Activated CD4-positive, alpha-beta memory T cell treated with anti-CD3 and anti-CD28 coated beads, Interleukin-2, amount 10 ng/mL, durations not matched to agents 7 days and 5 days (primary cell): ENCODE measurements at places on chromosomes 11 and 22. TPM values are rescaled to one million over a fixed set of nuclear protein-coding genes. Genes with fewer than 3 reads are reported as not detected.
A peak's percentile ranks its signal among the peaks of the same experiment; 100 is the strongest.

MYBPC3 gene
- total RNA-seq = not detected

SLC35E4 gene
- total RNA-seq = 5.3 TPM

SCUBE1 gene
- total RNA-seq = 0.20 TPM

UPB1 gene
- total RNA-seq = 0.33 TPM

GNG3 gene
- total RNA-seq = not detected

SHISAL1 gene
- not detected for total RNA-seq

CALCA gene
- total RNA-seq = not detected

TMPRSS13 gene
- 1.9 TPM for total RNA-seq

APOA4 gene
- total RNA-seq = not detected

SLC5A12 gene
- not detected for total RNA-seq

CYB5R2 gene
- total RNA-seq = 1.8 TPM

DNA sequence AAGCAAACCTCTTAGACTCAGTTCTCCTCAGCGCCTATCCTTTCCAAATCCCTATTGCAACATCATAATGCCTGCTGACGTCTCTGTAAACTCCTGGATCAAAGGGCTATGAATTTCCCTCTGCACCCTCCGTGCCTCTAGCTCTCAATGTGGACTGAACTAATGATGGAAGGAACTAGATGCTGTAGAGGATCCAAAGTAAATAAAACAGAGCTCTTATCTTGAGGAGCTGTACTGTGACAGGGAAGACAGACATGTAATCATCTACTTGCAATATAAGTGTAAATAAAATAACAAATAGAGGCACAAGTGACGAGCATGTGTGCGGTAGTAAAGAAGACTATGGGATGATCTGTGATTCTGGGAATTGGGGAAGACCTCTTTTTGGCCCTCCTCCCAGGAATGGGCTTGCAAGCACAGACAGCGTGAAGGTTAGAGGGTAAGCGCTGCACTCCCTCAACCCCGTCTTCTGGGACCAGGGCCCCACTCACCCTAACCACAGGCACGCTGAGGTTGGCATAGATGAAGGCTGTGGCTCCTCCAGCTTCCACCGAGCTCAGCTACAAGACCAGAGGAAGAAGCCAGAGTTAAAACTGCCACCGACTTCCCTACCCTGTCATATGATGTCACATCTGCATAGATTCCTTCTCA is 42.2 kb downstream of the P4HA3 start:
- no peak for DNase-seq

GRCh38 chr11:36388071-36388470 is 92.0 kb downstream of the PRR5L start:
- DNase-seq = no peak

DNA sequence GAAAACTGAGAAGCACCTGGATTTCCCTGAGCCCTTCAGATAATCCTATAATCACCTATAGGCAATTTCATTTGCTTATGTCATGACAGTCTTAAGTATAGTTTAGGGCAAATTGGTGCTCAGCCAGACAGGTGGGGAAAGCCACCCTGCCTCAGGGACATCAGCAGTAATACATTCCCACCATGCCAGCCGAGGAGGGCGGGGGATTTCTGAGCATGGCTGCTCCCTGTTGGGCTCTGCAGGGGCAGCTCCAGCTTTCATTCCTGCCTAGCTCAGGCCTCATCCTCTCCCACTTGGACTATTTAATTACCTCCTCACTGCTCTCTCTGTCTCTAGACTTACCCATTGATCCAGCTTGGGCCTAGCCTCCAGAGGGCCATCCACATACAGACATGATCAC is 9.0 kb upstream of the DRD2 start:
- DNase-seq = no peak

- DNase-seq = no peak
Observed at GRCh38 chr11:67054346-67054835, 2.3 kb upstream of the RHOD start.

GRCh38 chr11:45146072-45147016 is at the start of gene PRDM11:
PRDM11 (plus strand) TSS chr11:45146639; CDS start chr11:45181767, 35,128 bp downstream.
- DNase-seq = peak; percentile 15

DNA sequence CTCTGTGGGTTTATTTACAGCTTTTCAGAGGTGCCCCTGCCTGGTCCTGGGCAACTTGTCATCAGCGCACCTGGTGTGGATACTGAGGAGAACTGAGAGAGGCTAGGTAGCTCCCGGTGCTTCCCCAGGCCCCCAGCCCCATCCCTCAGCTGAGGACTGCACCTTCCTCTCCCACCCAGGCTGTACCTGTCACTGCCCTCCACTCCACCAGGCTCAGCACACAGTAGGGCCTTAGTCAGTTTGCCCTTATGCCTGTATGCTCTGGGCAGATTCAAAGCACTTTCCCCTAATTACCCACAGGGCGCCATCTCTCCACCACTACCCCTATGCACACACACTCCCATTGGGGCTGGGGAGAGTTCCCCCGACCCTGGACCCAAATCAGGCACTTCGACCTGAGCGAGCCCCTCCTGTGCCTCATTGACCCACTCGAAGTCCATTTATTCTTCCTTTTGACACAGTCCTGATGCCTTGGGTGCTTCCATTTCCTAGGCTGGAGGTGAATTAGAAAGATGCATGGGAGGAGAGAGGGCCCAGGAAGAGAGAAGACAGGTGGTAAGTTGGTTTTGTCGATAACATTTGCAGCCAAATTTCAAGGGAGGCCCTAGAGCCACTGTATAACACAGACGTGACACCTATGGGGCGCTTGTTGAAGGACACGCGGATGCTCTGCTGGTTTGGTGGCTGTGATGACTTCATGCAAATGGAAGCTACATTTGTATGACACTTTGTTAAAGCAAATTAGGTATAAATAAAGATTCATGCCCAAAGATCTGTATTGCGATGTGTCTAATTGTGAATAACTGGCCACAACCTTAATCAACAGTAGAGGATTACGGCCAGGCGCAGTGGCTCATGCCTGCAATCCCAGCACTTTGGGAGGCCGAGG is 13.8 kb upstream of the PICK1 start:
- no peak for DNase-seq

GRCh38 chr11:79182794-79183193 is 258.0 kb downstream of the TENM4 start:
- DNase-seq = no peak

GRCh38 chr11:11076276-11076675 is 218.4 kb upstream of the ZBED5 start:
- no peak for DNase-seq

DNA sequence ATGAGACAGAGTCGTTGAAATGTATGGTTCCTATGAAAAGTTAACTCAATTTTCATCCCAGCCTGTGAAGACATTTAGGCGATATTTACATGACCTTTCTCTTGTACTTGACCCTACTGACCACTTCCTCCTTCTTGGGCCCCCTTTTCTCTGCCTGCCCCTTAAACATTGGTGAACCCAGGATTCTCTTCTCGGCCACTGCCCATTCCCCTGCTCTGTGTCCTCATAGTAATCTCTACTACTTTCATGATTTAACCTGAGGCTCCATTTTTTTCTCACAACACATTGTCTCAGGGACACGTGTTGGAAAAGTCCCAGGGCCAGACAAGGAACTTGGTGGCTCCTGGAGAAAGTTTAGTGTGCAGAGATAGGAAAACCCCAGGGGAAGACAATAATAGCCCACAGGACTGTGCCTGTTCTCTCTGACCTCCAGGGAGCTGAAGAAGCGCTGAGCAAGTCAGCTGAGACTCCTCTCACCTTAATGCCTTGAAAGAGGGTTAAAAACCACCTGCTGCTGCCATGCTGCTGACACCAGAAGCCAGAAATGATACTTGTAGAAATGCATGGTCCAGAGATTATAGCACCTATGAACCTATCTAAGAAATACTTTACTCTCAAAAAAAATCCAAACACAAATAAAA is 42.5 kb upstream of the SPATA19 start:
- no peak for DNase-seq

- DNase-seq = no peak
Observed at GRCh38 chr11:129691142-129691541, 124.5 kb upstream of the TMEM45B start.

DNA sequence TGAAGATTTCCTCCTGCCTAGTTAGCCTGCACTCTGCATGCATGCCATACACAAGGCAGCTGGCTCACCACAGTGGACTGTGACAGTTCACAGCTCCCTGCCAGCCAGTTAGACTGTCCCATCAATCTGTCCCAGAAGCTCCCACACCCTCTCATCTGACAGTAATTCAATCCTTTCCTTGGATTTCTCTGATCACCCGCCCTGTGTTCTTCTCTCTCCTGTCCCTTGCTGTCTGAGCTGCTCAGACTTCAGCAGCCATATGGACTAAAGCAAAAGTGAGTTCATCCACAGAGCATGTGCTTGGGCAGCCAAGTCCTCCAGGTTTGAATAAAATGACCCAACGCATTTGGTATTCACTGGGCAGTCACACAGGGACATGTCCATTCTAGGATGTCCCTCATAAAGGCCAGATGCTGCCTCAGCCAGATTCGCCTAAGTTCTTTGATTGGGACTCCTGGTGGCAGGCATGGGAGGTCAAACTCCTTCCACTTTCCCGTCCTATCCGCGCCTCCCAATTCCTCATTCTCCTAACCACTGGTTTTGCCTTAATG is 54.5 kb upstream of the ZBTB44 start:
- DNase-seq = no peak

DNA sequence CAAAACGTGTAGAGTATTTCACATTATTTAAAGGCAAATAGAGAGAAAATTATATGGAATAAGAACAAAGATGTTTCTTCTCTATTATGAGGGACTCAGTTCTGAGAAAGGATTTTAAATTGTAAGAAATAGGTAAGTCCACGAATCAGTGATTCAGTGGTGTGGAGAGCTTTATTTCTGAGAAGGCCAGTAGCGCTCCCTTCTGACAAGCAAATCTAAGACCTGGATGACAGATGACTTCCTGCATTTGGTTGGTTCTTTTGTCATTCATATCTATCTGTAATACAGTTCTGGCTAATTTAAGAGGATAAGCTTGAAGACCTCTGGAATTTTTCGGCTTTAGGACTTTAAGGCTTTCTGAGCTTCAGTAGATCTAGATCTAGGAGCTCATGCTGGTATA is 7.0 kb downstream of the CD3E start:
- DNase-seq = no peak

DNA sequence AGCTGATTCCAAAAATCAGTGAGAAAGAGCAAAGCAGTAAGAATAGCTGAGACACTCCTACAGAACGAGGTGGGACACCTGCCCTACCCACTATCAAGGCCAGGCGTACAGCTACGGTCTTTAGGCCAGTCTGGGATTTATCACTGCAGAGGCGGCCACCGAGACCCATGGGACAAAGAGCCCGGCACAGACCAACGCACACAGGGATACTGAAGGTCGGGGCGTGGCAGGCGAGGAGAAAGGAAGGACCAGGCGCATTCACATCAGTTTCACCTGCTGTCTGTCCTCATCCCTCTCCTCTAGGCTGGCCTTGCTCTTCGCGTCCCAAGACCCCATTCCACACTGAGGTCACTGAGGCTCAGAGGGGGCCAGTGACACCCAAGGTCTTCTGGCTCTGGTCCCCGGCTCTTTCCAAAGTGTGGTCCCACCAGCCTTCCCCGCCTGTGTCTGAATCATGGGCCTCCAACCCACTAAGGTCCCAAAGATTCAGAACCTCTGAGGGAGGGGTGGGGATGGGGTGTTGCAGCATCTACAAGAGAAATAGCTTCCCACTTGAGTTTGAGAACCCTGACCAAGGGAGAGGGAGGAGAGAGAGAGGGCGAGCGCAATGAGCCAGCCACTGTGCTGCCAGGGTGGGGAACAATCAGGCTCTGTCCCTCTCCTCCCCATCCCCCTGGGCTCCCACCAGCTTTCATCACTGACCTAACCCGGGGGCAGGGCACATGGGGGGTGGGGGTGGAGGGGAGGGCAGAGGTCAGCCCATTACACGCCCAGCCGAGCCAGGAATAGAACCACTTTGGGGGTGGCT is 7.2 kb upstream of the PICK1 start:
- no peak for DNase-seq

- DNase-seq = no peak
Observed at GRCh38 chr11:118910309-118911112, 15.2 kb downstream of the BCL9L start.

DNA sequence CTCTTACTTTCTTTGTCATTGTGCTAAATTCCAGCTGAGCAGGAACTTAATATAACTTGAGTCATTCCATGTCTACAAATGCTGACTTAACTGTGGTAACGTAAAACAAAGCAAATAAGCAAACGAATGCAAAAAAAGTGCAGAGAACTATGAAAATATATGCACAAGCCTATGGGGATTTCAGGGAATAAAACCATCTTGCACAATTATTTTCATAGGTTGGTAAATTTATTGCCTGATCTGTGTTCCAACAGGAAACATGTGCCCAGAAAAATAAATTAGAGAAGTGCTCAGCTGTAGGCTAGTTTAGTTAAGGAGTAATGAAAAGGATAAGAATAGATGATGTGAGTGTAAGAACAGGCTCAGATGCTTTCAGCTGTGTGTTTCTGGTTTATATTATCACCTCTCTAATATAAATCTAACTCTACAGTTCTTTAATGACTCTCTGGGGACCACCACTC is 1169.3 kb downstream of the LRRC4C start:
- no peak for DNase-seq

- no peak for DNase-seq
Observed at GRCh38 chr11:9525116-9525515, 48.4 kb upstream of the WEE1 start.

GRCh38 chr11:76510060-76511047 is 65.5 kb downstream of the EMSY start:
- no peak for DNase-seq

- DNase-seq = no peak
Observed at GRCh38 chr11:32991898-32992297, 23.8 kb upstream of the DEPDC7 start.

DNA sequence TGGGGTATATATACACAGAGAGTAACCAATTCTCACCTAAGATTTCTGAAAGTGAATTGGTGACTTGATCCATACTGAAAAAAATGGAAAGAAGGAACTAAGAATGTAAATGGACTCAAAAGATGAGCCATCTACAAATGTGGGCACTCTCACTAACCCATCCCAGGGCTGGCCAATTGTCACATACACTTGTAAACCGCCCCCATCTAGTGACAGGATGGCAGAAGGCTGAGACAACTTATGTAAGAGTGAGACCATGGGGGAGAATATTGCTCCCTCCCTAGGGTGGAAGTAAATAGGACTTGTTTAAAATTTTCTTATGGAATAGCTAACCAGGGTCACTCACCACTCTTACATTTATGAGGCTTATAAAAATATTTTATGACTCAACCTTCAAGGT is 377.1 kb upstream of the ISX start:
- DNase-seq = no peak

DNA sequence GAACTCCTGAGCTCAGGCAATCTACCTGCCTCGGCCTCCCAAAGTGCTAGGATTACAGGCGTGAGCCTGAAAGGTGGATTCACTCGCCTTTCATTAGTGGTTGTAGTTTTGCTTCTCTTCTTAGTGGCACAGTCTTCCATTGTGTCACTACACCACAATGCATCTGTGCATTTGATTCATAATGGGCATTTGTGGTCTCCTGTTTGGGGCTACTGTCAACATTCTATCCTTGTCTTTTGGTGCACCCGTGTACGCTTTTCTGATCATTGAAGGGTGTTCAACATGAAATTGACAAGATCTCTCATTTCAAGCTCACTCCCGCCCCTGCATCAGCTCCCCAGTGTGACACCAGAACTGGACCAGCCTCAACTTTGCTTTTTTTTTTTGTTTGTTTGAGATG is 2.0 kb upstream of the SYT12 start:
- DNase-seq = no peak
